NCI-H510A (cell line): ENCODE measurements at places on chromosomes 5 and 9.

GRCh38 chr5:67925511-67925910 lies 290.0 kb upstream of the PIK3R1 start:
- no peak for DNase-seq

- no peak for DNase-seq
These were observed 34.0 kb upstream of the SPDL1 start for GRCh38 chr5:169549453-169550100.

GRCh38 chr5:125153231-125153630 lies 406.8 kb upstream of the ZNF608 start:
- DNase-seq, result no peak

- DNase-seq, result no peak
These were observed 244.7 kb downstream of the PIK3R1 start for GRCh38 chr5:68460147-68460798.

DNA sequence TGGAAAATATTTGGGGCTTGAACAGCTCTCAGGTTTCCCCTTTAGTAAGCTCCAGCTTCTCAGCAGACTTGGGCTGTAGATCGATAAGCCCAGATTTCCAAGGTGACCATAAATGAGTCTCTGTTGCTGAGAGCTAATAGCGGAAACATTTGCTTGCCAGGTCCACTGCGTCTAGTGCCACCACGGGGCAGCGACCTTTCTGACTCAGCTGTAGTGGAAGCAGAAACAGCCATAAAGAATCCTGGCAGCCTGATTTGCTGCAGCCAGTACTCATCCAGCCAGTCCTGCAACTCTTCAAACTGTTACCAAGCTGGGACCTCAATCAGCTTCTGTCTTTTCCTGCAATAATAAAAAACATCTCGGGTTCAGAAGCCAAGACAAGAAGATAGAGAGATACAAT lies 241.7 kb downstream of the DOCK8 start:
- DNase-seq, result no peak

DNA sequence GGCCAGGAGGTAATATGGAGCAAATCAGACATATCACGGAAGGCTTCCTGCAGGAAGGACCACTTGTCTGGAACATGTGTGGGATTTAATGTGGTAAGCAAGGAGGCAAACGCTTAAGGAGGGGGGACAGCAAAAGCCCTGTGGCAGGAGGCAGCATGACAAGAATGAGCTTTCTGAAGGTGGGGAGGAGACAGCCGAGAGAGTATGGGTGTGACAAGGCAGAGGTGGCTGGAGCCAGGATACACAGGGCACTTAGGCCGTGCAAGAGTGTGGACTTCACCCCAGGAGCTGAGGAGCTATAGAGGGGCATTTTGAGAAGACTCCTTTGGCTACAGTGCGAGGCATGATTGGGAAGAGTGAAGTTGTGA lies 14.4 kb upstream of the S1PR3 start:
- no peak for DNase-seq
